ENCODE measurements at places on chromosomes 4 and X.

DNA sequence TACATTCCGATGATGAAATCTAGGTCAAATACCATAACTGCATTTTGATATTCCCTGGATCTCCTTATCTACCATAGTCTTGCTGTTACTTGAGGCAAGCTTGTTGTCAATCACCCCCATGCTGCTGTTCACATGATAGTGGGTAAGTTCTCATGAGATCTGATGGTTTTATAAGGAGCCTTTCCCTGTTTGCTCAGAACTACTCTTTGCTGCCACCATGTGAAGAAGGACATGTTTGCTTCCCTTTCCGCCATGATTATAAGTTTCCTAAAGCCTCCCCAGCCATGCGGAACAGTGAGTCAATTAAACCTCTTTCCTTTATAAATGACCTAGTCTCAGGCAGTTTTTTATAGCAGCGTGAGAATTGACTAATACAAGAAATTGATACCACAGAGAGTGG, 432.0 kb downstream of the GLUD2 start:
- H3K27me3 ChIP-seq = no peaks in the 10 kb centered on the region
- H3K4me1 ChIP-seq = no peaks in the 10 kb centered on the region
- no peaks in the 10 kb centered on the region for H3K36me3 ChIP-seq
- DNase-seq = no peak
- no peak overlapping the region for H3K27ac ChIP-seq

DNA sequence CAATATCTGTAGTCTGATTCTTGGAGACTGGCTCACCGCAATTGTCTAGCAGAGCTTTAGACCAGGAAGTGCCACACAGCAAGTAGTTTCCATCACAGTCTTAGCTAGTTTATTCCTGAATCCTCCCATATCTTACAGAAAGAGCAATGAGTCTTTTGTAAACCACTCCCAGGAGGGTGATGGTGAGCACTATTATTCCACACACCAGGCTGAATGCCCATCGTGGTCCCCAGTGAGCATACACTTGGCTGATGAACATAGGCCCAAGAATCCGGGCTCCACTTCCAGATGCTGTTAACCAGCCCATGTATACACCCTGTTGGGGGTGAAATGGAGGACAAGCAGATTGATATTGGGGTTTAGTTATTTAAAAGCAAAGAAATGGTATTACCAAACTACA, 39.8 kb downstream of the PLK4 start:
- peaks cover 5% of the 10 kb centered on the region for H3K36me3 ChIP-seq
- no peak overlapping the region for H3K4me3 ChIP-seq
- peaks cover 17% of the 10 kb centered on the region for H3K4me1 ChIP-seq
- H3K27ac ChIP-seq = no peak overlapping the region

DNA sequence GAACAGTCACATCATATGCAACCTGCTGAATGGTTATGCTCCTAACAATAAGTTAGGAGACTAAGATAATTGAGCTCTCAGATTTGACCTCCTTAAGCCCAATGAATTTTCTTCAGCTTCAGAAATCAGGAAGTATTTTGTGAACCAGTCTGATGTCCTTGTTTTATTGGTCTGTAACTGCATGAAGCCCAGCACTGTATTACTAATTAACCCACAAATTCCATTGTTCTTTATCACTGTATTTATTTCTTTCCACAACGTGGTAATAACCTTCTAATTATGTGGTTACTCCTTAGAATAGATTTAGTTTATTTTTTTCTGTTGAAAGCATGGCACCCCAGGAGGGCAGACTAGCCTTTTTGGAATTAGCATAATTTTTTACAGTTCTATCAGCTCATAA, 3.9 kb upstream of the MFAP3L start:
- no peak overlapping the region for H3K4me3 ChIP-seq
- H3K27me3 ChIP-seq = no peaks in the 10 kb centered on the region
- no peaks in the 10 kb centered on the region for H3K36me3 ChIP-seq
- no peak overlapping the region for H3K27ac ChIP-seq
- peaks cover 1% of the 10 kb centered on the region for H3K4me1 ChIP-seq

DNA sequence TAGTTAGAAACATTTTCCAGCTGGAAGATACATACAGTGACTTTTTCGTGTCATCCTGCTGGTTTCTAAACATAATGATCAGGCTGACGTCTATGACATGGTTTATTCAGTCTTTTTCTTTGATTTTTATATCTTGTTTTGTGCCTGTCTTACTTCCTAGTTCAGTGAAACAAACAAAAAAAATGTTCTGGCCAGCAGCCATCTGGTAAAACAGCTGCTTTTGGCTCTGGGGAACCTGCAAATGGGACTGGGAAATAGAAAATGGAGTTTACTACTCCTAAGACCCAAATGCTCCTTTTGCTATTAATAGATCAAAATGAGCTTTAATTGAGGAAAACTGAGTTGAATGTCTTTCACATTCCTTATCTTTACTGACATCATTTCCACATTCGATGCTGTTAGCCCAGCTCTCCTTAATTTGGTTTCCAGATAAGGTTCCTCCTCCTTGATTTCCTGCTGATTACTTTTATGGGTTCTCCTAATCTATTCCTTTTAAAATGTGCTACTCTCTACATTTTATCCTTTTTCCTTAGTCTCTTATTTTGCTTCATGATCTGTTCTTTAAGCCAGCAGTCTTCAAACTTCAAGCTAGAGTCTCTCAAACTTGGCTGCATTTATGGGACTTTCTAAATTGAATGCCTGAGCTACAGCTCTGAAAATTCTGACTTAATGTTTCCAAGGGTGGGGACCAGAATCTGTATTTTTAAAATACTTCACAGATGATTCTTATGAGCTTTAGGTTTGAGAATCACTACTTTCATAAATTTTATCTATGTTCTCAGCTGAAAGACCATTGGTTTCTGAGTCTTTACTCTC, 499.5 kb downstream of the ANKRD50 start:
- no peaks in the 10 kb centered on the region for H3K36me3 ChIP-seq
- no peak overlapping the region for H3K4me3 ChIP-seq
- no peaks in the 10 kb centered on the region for H3K27me3 ChIP-seq
- H3K27ac ChIP-seq = peak overlapping the region; percentile 44

All from gastrocnemius medialis (tissue), 4 donors.